ENCODE measurements at places on chromosomes 7 and 10. TPM values are rescaled to one million over a fixed set of nuclear protein-coding genes. Genes with fewer than 3 reads are reported as not detected.

DNA sequence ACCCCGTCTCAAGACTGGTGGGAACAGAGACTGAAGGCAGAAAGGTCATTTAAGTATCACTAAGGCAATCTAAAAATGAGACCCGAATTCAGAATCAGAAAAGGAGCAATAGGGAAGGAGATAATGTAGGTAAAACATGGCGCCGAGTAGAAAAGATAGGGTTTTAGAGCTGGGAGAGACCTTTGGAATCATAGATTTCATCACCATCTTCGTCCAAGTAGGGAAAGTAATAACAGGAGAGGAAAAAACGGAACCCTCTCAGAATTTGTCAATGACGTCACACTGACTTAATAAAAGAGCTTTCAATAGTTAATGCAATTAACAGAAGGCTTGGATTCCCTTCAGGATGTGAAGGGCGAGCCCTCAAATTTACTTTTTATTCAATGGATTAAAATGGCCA is 1.0 kb upstream of the UBN2 start:
- peaks cover 18% of the 10 kb centered on the region for H3K4me1 ChIP-seq
- H3K27me3 ChIP-seq = no peaks in the 10 kb centered on the region
- no peak for DNase-seq
- H3K27ac ChIP-seq = peak overlapping the region; percentile 99
- H3K36me3 ChIP-seq = no peaks in the 10 kb centered on the region
- H3K4me3 ChIP-seq = peak overlapping the region; percentile 99

GRCh38 chr7:52360541-52360940 is 674.9 kb upstream of the POM121L12 start:
- H3K27me3 ChIP-seq = no peaks in the 10 kb centered on the region
- no peaks in the 10 kb centered on the region for H3K36me3 ChIP-seq
- no peak overlapping the region for H3K27ac ChIP-seq
- no peak for DNase-seq
- no peaks in the 10 kb centered on the region for H3K4me1 ChIP-seq

- peak within 1 kb of the TSS; percentile 90 for H3K4me3 ChIP-seq
- H3K4me1 ChIP-seq = peaks cover 65% of the 10 kb centered on the region
- peaks cover 3% of the 10 kb centered on the region for H3K36me3 ChIP-seq
- DNase-seq = peak; percentile 26
- peak within 1 kb of the TSS; percentile 94 for H3K27ac ChIP-seq
- no peaks in the 10 kb centered on the region for H3K27me3 ChIP-seq
Observed at GRCh38 chr10:24208661-24209431, at the start of gene KIAA1217. KIAA1217 (plus strand) TSS chr10:24209138; CDS start chr10:24209194, 56 bp downstream.

DNA sequence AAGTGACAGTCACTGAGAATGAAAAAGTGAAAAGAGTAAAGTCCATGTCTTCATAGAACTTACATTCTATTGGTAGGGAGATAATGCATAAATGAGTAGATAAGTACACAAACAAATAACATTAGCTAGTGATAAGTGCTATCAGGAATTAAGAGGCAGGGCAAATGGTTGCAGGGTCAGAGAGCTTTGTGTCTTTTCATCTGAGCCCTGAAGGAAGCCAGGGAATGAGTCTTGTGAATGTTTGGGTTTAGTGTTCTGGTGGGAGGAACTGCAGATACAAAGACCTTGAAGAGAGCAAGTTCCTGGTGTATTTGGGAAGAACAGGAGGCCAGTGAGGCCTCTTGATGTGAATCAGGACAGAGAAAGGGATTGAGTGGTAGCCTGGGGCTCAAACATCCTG is 183.8 kb downstream of the CTTNBP2 start:
- peak overlapping the region; percentile 40 for H3K27ac ChIP-seq
- H3K4me1 ChIP-seq = peaks cover 11% of the 10 kb centered on the region
- H3K4me3 ChIP-seq = no peak overlapping the region

GRCh38 chr7:4208586-4208985 is 473.5 kb upstream of the FOXK1 start:
- H3K4me3 ChIP-seq = no peak overlapping the region
- H3K27me3 ChIP-seq = no peaks in the 10 kb centered on the region
- no peak for DNase-seq
- peaks cover 10% of the 10 kb centered on the region for H3K36me3 ChIP-seq
- H3K4me1 ChIP-seq = peaks cover 3% of the 10 kb centered on the region

DNA sequence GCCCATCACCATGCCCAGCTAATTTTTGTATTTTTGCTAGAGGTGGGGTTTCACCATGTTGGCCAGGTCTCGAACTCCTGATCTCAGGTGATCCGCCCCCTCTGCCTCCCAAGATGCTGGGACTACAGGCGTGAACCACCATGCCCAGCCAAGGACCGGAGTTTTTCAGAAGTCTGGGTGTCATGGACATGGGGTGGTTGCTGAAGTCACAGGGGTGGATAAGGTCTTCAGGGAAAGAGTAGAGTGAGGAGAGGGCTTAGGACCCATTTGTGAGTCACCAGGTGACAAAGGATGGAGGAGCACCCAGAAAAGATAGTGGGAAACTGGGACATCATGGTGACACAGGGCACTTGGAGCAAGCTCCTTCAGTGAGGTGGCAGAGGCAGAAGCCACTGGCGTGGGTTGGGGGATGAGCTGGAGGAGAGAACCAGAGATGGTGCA is 2.8 kb upstream of the GPRIN2 start:
- H3K4me3 ChIP-seq = no peak overlapping the region
- H3K4me1 ChIP-seq = peaks cover 7% of the 10 kb centered on the region
- DNase-seq = peak; percentile 9
- H3K27me3 ChIP-seq = peaks cover 7% of the 10 kb centered on the region
- no peak overlapping the region for H3K27ac ChIP-seq
- H3K36me3 ChIP-seq = no peaks in the 10 kb centered on the region

BTBD16 gene
- total RNA-seq = not detected

MBLAC1 gene
- 1.6 TPM for total RNA-seq

Measured in progenitor cell of endocrine pancreas (in vitro differentiated cells).